Natural killer cell treated with Interleukin-12 subunit alpha and Interleukin-12 subunit beta and Interleukin-15 and Interleukin-18, amount 100 ng/mL, for 72 hours (primary cell): ENCODE measurements at places on chromosomes 13 and 19.

DNA sequence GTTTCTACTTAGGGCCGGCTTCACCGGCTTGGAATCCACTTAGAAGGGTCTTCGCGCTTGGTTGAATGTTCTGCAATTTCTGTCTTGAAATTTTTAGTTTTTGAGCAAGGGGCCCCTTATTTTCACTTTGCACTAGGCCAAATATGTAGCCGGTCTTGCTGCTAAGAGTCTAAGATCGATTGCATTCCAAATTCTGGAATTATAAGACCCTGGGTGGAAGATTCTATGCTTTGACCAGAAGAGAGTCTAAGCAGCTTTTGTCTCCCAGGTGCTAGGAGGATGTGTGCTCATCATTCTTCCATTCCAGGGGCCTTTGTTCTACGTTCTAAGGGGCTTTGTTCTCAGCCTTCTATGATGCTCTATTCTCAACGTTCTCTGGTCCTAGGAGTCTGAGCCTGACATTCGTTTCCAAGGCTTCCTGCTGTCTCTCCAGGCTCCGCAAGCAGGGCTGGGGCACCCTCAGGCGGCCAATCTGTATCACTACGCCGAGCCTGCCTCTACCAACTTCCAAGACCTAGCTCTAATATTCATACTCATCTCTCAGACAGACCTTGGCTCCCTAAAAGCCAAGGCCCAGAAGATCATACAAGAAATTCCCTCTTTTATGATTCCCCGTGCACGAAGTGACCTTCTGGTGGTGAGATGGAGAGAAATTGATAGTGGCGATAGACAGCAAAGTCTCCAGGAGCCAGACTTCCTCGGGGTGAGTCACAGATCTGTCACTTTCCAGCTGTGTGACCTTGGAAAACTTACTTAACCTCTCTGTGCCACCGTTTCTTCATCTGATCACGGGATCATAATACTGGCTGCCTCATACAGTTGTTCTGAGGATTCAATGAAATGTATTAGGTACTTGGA is 982 bp upstream of the DACT3 start:
- H3K4me1 ChIP-seq = peaks cover 16% of the 10 kb centered on the region
- H3K27me3 ChIP-seq = peaks cover 13% of the 10 kb centered on the region
- peak overlapping the region; percentile 81 for H3K4me3 ChIP-seq
- peak; percentile 76 for DNase-seq

DNA sequence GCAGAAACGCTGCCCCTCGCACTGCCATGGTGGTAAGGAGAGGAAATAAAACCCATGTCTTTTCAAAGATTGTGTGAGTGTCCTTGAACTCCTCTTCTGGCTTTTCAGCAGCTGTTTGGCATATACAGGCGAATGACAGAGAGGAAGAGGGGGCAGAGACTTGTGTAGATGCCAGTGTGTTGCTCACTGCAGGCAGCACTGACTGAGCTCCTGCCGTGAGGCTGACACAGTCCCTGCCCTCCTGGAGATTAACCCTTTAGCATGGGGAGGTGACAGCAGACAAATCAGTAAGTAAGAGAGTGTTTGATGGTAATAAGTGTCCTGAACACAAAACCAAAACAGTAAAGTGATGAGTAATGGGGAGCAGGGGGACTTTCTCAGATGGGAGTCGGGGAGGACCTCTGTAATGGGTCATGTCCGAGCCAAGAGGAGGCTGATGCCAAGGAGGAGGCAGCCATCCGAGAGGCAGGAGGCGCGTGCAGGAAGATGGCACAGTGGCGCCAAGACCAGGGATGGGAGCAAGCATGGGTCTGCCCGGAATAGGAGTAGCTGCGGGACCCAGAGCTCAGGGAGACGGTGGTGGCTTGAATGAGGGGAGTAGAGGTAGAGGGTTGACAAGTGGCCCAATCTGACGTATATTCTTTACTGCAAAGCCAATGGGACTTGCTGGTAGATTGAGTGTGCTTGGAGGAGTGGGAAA is 182.2 kb downstream of the FOXO1 start:
- H3K4me3 ChIP-seq = no peak overlapping the region
- no peak overlapping the region for H3K27ac ChIP-seq
- H3K27me3 ChIP-seq = no peaks in the 10 kb centered on the region
- no peak for DNase-seq

GRCh38 chr19:53102206-53102755 is 941 bp downstream of the ZNF160 start:
- H3K27ac ChIP-seq = peak overlapping the region; percentile 87
- H3K4me3 ChIP-seq = peak overlapping the region; percentile 89
- H3K4me1 ChIP-seq = peaks cover 29% of the 10 kb centered on the region

- H3K27me3 ChIP-seq = no peaks in the 10 kb centered on the region
- DNase-seq = peak; percentile 34
- no peaks in the 10 kb centered on the region for H3K4me1 ChIP-seq
- no peaks in the 10 kb centered on the region for H3K36me3 ChIP-seq
Observed at GRCh38 chr13:111403266-111403665, 82.8 kb downstream of the TEX29 start.

GRCh38 chr19:41967054-41967783 is 8.1 kb upstream of the RABAC1 start:
- no peaks in the 10 kb centered on the region for H3K27me3 ChIP-seq
- no peak overlapping the region for H3K27ac ChIP-seq
- no peaks in the 10 kb centered on the region for H3K4me1 ChIP-seq
- no peaks in the 10 kb centered on the region for H3K36me3 ChIP-seq

GRCh38 chr13:102569488-102569887 is 27.3 kb upstream of the TPP2 start:
- no peak overlapping the region for H3K27ac ChIP-seq
- H3K4me3 ChIP-seq = no peak overlapping the region
- DNase-seq = no peak
- H3K4me1 ChIP-seq = no peaks in the 10 kb centered on the region
- H3K36me3 ChIP-seq = no peaks in the 10 kb centered on the region
- H3K27me3 ChIP-seq = peaks cover 63% of the 10 kb centered on the region
